ENCODE measurements at places on chromosomes 16 and 17. TPM values are rescaled to one million over a fixed set of nuclear protein-coding genes. Genes with fewer than 3 reads are reported as not detected.

DNA sequence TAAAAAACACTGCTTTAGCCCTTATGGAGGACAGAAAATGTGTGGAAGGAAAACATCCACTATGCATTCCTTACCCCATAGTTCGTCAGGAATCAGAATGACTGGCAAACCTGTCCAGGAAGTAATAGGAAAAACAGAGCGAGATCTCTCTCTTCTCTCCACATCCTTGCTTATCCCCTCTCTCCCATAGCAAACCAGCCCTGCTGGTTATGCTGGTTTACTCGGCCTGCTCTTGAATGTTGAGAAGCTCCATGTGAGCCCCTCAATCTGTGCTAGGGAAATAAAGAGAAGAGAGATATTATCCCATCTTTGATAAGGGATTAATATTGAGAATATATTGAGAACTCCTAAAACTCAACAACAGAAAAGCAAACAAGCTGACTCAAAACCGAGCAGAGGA, 402.8 kb upstream of the RBFOX1 start:
- H3K4me3 ChIP-seq, result no peak overlapping the region
- no peaks in the 10 kb centered on the region for H3K36me3 ChIP-seq
- H3K27ac ChIP-seq, result no peak overlapping the region

DNA sequence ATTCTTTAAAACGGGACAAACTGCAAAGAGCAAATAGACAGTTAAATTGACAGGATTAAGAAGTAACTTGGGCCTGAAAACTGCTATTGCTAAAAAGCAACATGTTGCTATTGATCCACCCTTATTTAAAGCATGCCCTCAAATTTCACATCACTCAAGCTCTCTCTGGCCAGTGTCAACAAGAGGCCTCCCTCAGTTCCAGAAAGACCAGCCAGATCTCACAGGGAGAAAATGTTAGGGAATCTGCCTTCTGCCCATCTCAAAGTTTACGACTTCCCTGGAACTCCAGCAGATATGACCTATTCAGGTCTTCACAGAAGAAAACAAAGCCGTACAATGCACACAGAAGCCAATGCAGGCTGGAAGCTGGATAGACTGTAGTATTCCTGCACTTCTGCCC, 8.9 kb downstream of the CFAP20 start:
- peaks cover 9% of the 10 kb centered on the region for H3K36me3 ChIP-seq
- no peaks in the 10 kb centered on the region for H3K27me3 ChIP-seq
- DNase-seq, result no peak
- H3K4me3 ChIP-seq, result no peak overlapping the region

Gene DNAH3
- total RNA-seq, result 0.24 TPM

Gene TMEM98
- total RNA-seq, result 161 TPM

GRCh38 chr17:2191227-2191626, 112.4 kb downstream of the SMG6 start:
- no peak overlapping the region for H3K27ac ChIP-seq
- no peak for DNase-seq
- H3K36me3 ChIP-seq, result peaks cover 46% of the 10 kb centered on the region
- H3K4me1 ChIP-seq, result peaks cover 33% of the 10 kb centered on the region

Gene ADCY9
- 13.9 TPM for total RNA-seq

DNA sequence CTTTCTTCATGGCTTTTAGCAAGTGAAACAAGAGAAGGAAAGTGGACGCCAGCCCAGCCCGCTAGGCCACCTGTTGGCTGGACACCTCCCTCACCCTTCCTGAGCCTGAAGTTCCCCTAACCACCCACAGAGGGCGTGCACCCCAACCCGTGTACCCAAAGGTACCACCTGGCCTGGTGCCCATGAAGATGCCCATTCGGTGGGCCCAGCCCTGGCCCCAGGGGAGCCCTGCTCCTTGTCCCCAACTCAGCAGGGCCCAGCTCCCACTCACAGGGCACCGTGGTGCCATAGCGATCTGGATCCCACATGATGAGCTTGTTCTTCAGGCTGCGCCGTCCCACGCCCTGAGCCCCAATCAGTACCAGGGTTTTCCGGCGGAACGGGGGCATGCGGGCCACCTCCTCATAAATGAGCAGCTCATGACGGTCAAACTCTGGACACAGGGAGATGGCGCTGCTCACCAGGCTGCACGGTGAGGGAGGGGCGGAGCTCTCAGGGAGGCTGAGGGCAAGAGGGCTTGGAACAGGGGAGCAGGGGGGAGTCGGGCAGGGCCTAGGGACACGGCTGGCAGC, 26.8 kb downstream of the MPP2 start:
- H3K4me1 ChIP-seq, result no peaks in the 10 kb centered on the region
- no peak for DNase-seq
- H3K27ac ChIP-seq, result no peak overlapping the region
- no peaks in the 10 kb centered on the region for H3K27me3 ChIP-seq
- no peaks in the 10 kb centered on the region for H3K36me3 ChIP-seq
- H3K4me3 ChIP-seq, result no peak overlapping the region

Gene SPNS3
- total RNA-seq, result 0.31 TPM

Gene SLC5A10
- not detected for total RNA-seq

- H3K4me3 ChIP-seq, result no peak overlapping the region
- peaks cover 14% of the 10 kb centered on the region for H3K4me1 ChIP-seq
- peaks cover 8% of the 10 kb centered on the region for H3K36me3 ChIP-seq
- DNase-seq, result no peak
- H3K27me3 ChIP-seq, result peaks cover 20% of the 10 kb centered on the region
These were observed 32.8 kb upstream of the TBX2 start for GRCh38 chr17:61366715-61367413.

Gene PRM3
- not detected for total RNA-seq

Gene MYL4
- total RNA-seq, result 2.4 TPM

Data from type B pancreatic cell (in vitro differentiated cells).